ENCODE measurements at places on chromosomes 3 and 15. TPM values are rescaled to one million over a fixed set of nuclear protein-coding genes. Genes with fewer than 3 reads are reported as not detected.

Gene FANCD2OS
- not detected for total RNA-seq

Gene GNAT1
- total RNA-seq = not detected

Gene DOCK3
- total RNA-seq = under 0.01 TPM

Gene SLC41A3
- total RNA-seq = 29.8 TPM

Gene CHRNB4
- total RNA-seq = not detected

Gene COLQ
- 1.5 TPM for total RNA-seq

- DNase-seq = no peak
Measured at GRCh38 chr3:168693870-168694269, 598.1 kb upstream of the GOLIM4 start.

DNA sequence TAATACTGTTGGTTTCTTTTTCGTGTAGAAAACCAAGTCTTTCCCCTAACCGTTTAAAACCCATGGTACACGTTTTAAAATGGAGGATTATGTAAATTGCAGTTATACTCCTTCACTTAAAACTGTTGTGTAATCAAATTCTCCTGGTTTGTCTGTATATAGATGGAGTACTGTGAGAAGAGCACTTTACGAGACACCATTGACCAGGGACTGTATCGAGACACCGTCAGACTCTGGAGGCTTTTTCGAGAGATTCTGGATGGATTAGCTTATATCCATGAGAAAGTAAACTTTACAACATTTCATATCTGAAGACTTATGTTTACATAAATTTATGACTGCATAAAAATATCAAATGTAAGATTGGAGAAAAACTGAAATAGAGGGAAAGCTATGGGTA lies 51.2 kb downstream of the SRP14 start:
- DNase-seq = no peak

GRCh38 chr15:49900903-49901235 lies 218.2 kb downstream of the ATP8B4 start:
- no peak for DNase-seq

DNA sequence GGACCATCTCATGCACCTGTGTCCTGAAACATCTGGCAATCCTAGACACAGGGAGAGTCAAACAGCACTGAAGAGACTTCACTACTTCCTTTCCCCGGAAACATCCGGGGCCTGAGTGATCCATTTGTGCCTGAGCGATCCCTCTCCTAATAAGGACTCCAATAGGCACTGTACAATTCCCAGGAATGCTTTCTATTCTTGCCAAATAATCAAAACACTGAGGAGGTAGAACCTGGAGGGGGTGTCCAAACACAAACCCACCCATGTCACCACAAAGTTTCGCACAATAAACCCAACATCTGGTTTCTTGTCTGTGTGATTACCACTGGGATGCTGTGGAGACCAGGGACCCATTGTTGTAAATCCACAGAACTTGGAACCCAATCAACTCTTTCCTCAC lies 205.0 kb downstream of the OPA1 start:
- DNase-seq = no peak

- DNase-seq = peak; percentile 95
Measured at GRCh38 chr3:187750006-187750512, 4.8 kb upstream of the BCL6 start.

GRCh38 chr3:166283840-166284239 lies 446.6 kb upstream of the BCHE start:
- DNase-seq = peak; percentile 63

DNA sequence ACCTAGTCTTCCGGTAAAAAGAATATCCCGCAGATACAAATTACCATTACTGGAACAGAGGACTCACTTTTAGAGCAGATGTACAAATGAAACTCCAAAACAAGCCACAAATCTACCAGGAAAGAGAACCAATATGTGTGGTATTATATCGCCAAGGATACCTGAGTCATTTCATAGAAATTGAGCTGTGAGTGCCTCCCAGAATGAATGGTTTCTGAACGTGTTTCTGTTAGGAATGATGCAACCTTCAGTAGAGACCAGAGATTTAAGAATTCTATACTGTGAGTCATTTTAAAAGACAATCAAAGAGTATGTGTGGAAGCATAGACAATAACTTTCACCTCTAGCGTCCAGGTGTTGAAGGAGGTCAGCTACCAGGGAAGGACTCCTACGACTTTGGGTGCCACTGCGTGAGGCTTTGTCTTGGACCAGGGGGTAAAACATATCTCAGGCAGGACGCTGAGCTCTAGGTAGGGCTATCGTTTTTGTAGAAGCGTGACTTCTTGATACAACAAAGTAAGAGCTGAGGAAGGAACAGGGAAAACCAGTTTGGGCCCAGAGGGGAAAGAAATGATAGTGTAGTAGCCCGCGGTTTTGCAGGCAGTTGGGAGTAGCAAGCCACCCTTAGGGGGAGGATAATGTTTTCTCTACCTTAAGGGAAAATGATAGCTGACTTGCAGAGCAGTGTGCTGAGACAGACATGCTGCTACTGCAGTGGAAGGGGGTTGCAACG lies 210.4 kb downstream of the TP63 start:
- peak; percentile 79 for DNase-seq

DNA sequence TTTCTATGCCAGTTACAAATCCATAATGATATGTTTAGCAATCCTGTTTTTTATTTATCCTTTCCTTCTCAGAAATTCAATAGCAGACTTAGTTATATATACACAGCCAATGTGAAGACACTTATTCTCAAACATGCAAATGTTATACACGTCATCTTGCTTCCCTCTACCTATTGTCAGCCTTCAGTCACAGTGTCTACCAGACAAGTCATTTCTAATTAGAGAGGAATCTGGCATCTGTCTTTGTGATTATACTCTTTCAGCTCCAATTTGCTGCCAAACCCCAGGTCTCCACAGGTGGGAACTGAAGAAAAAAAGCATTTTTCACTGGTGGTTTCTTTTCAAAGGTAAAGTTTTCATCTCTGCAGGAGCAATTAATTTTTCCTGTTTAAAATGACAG lies 793.1 kb downstream of the AGBL1 start:
- no peak for DNase-seq

- DNase-seq = peak; percentile 76
Measured at GRCh38 chr3:31132132-31132769, 237.8 kb upstream of the GADL1 start.

DNA sequence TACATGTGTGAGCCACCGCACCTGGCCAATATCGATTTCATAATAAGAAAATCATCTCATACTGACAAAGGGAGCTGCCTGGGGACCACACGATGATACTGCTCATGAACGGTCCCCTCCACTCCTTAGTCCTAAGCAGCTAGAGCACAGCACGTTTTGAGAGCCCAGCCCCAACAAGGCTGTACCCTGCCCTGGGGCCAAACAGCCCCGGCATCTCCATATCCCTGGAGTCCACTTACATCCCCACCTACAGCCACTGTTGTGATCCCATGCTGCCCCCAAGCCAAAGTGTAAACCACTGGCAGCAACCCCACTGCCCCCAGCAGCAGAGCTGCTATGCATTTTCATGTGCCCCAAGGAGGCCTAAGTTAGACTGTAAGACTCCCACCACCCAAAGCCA lies 52.8 kb downstream of the ADAM10 start:
- no peak for DNase-seq

DNA sequence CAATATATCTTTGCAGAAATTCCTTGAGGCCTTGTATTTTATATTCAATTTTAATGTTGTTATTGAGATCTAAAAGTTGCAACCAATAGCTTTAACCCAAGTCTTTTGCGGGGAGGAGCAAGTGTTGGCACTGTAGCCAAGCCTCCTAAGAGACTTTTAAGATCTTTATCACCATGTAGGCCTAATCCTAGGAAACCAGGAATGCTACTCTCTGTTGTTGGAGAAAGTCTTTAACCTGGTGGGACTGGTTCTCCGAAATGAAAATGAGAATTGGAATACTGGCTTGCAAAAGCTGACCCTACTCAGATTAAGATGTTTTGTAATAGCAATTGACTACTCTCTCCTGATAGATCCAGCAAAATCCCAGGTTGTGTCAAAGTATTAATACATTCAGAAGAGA lies 25.8 kb downstream of the SHC4 start:
- no peak for DNase-seq

DNA sequence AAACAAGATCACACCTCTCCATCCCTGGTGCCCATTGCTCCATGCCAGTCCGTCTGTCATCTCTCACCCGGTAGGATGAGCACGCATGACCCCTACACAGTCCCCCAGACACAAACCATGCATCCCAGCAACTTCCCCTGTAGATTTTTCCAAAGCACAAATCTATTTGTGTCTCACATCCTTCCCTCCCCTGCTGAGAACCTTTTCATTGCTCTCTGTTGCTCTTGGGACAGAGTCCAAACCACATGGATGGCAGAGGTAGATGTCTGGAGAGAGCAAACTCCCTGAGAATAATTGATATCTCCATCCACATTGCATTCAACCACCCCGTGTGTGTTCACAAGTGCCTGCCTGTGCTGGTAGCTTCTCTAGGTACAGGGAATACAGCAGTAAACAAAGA lies 29.9 kb upstream of the LRTM1 start:
- DNase-seq = no peak

DNA sequence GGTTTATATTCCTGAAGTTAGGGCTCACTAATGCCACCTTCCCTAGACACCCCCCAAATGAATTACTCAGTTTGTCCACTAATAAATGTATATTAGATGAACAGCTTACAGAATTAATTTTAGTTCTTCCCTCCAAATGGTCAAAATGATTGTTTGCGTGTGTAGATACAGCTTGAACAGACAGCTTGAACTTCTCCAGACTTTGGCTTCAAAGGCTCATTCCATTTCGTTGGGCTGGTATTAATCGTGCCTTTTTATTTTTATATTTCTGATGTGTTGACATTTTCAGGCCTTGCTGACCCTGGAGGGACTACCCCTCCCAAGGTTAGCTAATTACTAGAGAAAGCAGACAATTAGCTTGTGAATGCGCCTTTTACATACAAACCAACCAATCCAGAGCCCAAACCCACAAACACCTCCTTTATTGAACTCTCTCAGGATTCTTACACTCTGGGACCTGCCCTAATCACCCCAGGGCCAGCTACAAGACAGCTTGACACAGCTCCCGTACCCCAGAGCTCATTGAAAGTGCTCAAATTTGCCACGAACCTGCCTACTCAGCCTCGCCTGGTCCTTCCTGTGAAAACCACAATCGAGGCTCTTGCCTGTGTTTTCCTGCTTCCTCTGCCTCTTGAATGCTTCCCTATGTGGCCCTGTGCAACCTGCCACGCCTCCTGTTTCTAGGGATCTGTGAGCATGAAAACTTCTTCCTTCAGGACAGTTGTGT lies 40.3 kb downstream of the RPL22L1 start:
- DNase-seq = no peak

DNA sequence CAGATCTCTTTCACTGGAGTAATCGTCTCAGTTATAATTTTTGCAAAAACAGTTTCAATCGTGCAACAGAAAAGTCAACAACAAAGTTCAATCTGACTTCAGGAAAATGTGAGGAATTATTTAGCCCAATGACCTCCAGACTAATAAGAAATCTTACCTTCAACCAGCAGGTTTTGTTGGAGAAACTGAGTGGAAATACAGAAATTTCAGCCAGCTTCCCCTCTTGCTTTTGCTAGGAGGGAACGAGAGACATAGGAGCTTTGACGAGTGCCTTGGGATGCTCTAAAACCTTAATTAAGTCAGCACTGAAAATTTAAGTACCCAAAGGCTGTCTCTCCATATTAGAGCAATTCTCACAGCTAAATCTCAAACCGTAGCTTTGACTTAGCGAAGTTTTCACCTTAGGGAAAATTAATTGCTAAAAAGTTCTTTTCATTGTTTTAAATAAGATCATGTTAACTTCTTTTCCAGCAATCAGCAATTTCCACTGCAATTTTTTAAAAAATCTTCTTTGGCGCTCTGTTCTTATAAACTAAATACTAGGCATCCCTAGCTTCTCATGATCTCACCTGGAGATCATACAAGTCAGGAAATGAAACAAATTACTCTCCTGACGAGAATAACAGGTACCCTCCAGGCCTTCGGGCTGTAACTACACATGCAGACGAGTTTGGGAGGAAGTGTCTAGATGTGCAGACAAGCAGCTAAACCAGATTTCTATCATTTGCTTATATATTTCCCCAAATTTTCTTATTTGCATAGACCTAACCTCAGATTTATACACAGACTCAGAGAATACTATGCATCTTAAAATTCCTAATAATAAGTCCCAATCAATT lies 250.2 kb downstream of the FAM43A start:
- no peak for DNase-seq

DNA sequence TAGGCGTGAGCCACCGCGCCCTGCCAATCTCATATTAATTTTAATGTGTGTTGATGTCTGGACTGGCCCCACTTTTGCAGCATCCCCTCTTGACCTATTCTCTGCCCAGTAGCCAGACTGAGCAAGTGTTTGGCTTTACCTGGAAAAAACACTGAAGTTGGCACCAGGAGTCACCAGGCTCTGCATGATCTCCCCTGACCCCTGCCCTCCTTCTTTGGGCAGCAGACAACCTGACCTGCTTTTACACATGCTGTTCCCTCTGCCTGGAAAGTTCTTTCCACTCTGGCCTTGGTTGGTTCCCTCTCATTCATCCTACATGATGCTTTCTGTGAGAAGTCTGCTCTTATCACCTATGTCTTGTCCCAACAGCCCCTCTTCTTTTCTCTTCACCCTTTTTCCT lies 67.9 kb upstream of the SLC2A2 start:
- no peak for DNase-seq

- DNase-seq = peak; percentile 64
Measured at GRCh38 chr3:69671082-69671952, 67.9 kb upstream of the MITF start.

DNA sequence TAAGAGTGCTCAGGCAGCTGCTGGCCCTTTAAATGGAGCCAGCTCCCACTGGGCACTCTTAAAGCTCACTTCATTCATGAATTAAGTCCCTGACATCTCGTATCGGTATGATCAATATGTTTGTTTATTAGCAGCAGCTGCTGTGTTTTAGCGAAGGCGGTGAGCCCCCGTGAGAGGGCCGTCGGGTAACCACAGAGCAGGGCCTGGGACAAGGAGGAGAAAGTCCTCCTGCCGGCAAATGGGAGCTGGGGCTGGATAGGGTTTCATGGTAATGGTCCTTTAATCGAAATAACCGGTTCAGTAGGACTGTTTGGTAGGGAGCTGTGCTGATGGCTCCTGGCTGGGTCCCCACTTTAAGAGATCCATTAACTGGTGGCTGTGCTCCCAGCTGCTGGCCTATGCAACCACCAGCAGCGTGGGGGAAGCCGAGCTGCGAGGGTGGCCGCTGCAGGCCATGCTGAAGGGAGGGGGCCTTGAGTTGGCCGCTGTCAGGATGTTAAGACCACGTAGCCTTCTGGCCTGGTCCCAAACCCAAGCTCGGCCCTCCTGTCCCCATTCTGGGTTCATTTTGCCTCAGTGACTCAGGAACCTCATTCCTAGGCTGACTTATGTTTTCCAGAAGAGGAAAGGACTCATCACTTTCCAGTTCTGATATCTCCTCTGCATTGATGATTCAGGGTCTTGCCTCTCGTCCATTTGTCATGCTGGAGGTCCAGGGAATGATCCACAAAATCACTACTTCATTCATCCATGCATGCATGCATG lies 67.6 kb upstream of the NTRK3 start:
- DNase-seq = no peak

GRCh38 chr15:47475336-47475735 lies 242.0 kb upstream of the SEMA6D start:
- no peak for DNase-seq

- no peak for DNase-seq
Measured at GRCh38 chr3:71360180-71360579, 223.3 kb downstream of the FOXP1 start.

- no peak for DNase-seq
Measured at GRCh38 chr3:94784274-94784673, 721.4 kb downstream of the NSUN3 start.
